Vagina (tissue), 2 donors: ENCODE measurements at places on chromosomes 6 and 20. TPM values are rescaled to one million over a fixed set of nuclear protein-coding genes. Genes with fewer than 3 reads are reported as not detected.

- no peak overlapping the region for H3K4me3 ChIP-seq
- no peaks in the 10 kb centered on the region for H3K4me1 ChIP-seq
- no peaks in the 10 kb centered on the region for H3K27me3 ChIP-seq
Observed at GRCh38 chr20:33291830-33292355, 8.9 kb downstream of the BPIFB1 start.

ID4 gene
- total RNA-seq = 27.7 TPM

- H3K4me3 ChIP-seq = no peak overlapping the region
- H3K27me3 ChIP-seq = no peaks in the 10 kb centered on the region
- H3K4me1 ChIP-seq = peaks cover 73% of the 10 kb centered on the region
- no peak for DNase-seq
- H3K36me3 ChIP-seq = no peaks in the 10 kb centered on the region
Observed at GRCh38 chr6:75275067-75275466, 9.5 kb downstream of the TMEM30A start.

FRMD1 gene
- not detected for total RNA-seq

DNA sequence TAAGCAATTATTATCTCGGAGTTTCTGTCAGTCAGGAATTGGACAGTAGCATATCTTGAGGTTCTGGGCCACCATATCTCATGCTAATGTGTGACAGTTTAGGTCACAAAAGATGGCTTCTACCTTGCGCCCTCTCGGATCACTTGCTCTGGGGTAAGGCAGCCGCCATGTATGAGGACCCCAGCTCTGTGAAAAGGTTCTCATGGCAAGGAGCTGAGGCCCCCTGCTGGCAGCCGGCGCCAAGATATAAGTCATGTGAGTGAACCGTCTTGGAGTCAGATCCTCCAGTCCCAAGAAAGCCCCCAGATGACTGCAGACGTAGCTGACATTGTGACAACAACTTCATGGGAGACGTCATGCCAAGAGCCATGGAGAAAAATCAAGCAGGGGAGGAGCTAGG lies 670.8 kb downstream of the KIF16B start:
- no peak for DNase-seq
- no peaks in the 10 kb centered on the region for H3K36me3 ChIP-seq

DNA sequence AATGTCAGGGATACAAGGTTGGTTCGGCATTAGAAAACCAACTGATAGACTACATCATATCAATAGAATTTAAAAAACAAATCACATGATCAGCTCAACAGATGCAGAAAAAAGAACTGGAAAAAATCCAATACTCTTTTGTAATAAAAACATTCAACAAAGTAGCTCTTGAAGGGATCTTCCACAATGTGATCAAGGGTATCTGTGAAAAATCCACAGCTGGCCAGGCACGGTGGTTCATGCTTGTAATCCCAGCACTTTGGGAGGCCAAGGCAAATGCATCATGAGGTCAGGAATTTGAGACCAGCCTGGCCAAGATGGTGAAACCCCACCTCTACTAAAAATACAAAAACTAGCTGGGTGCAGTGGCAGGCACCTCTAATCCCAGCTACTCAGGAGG lies 63.1 kb downstream of the ASCC3 start:
- H3K36me3 ChIP-seq = no peaks in the 10 kb centered on the region
- H3K4me1 ChIP-seq = no peaks in the 10 kb centered on the region
- no peak for DNase-seq
- H3K27ac ChIP-seq = no peak overlapping the region
- no peaks in the 10 kb centered on the region for H3K27me3 ChIP-seq
- no peak overlapping the region for H3K4me3 ChIP-seq

SEL1L2 gene
- total RNA-seq = not detected

DNA sequence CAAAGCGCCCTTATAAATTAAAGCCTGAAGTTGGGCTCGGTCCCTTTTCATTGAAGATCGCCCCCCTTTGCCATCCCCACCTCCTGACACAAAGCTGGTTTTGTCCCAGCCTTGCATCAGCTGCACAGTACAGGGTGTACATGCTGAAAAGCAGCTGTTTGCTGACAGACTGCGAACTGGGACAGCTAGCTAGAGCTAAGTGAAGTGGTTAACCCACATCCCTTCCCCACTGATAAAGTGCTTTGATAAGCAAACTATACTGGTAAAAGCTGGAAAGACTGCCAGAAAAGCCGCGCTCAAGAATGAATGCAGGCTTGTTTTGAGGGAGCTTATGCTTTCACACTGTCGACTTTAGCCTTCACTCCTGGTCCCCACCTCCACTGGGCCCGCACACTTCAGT lies 207.3 kb downstream of the GMDS start:
- no peaks in the 10 kb centered on the region for H3K36me3 ChIP-seq
- no peaks in the 10 kb centered on the region for H3K4me1 ChIP-seq
- no peak overlapping the region for H3K4me3 ChIP-seq
- no peak for DNase-seq

DNA sequence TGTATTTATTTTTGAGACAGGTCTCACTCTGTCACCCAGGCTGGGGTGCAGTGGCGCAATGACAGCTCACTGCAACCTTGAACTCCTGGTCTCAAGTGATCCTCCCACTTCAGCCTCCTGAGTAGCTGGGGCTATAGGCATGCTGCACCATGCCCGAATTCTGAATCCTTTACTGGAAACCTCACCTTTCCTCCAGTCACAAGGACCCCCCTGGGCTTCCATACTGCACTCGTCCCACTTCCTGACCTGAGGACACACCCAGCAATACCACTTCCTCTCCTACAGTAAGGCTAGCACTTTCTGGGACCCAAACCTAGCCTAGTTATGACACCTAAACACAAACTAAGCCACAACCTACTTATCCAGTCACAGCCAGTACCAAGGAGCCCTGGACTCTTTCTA lies 68.2 kb downstream of the FAM217A start:
- peaks cover 7% of the 10 kb centered on the region for H3K4me1 ChIP-seq
- no peak overlapping the region for H3K4me3 ChIP-seq
- H3K36me3 ChIP-seq = no peaks in the 10 kb centered on the region
- DNase-seq = no peak
- no peaks in the 10 kb centered on the region for H3K27me3 ChIP-seq
- no peak overlapping the region for H3K27ac ChIP-seq

TTLL9 gene
- total RNA-seq = not detected

ECT2L gene
- total RNA-seq = not detected
